NCI-H2081 (cell line): ENCODE measurements at places on chromosomes 1 and 21.

GRCh38 chr1:25040122-25040685 lies 110.1 kb upstream of the RUNX3 start:
- DNase-seq, result no peak

DNA sequence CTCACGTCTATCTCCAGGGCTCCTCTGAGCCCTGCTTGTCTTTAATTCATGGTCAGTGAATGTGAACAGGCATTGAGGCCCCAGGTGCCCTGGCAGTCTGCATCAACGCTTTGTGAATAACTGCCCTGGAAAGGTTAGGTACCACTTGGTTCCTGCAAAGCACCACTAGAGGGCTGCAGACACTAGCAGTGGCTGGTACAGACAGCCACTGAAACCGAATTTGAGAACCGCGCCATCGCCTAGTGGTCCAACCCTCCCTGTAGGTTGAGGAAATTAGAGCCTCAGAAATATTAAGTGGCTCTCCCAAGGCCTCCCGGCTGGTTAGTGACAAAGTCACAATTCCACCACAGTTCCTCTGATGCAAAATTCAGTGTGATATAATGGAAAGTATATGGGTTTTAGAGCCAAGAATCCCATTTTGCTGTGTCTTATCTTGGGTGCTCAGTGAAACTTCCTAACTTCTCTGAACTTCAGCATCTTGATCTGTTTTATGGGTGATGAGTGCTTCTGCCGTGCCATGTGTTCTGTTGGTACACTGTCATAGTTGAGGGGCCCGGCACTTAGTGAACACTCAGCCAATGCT lies 46.2 kb upstream of the BCL9 start:
- peak; percentile 85 for DNase-seq

GRCh38 chr1:30953685-30954084 lies 45.1 kb upstream of the SDC3 start:
- no peak for DNase-seq

GRCh38 chr1:214397497-214397896 lies 116.5 kb downstream of the SMYD2 start:
- DNase-seq, result no peak

DNA sequence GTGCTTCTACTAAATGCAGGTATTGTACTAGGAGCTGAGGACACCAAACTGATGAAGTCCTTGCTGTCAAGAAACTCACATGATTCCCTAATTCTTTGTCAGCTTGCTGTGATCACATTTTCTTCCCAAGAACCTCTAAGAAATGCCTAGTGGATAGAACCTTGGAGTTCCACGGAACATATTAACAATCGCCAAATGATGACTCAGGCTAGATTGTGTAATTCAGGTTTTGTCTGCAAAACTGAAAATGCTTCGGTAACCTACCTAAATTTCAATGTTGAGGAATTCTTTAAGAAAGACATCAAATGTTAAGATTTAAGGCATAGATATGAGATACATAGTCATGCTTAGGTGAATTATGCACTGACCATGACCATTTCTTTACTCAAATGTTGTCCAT lies 1.7 kb upstream of the GADD45A start:
- DNase-seq, result no peak

GRCh38 chr1:171267391-171267790 lies 19.1 kb downstream of the FMO1 start:
- no peak for DNase-seq

- peak; percentile 26 for DNase-seq
Observed at GRCh38 chr1:228781161-228781808, 46.0 kb downstream of the RHOU start.

- no peak for DNase-seq
Observed at GRCh38 chr1:9782897-9783296, 40.9 kb downstream of the CLSTN1 start.

GRCh38 chr1:59976194-59977074 lies 49.9 kb upstream of the CYP2J2 start:
- peak; percentile 63 for DNase-seq

DNA sequence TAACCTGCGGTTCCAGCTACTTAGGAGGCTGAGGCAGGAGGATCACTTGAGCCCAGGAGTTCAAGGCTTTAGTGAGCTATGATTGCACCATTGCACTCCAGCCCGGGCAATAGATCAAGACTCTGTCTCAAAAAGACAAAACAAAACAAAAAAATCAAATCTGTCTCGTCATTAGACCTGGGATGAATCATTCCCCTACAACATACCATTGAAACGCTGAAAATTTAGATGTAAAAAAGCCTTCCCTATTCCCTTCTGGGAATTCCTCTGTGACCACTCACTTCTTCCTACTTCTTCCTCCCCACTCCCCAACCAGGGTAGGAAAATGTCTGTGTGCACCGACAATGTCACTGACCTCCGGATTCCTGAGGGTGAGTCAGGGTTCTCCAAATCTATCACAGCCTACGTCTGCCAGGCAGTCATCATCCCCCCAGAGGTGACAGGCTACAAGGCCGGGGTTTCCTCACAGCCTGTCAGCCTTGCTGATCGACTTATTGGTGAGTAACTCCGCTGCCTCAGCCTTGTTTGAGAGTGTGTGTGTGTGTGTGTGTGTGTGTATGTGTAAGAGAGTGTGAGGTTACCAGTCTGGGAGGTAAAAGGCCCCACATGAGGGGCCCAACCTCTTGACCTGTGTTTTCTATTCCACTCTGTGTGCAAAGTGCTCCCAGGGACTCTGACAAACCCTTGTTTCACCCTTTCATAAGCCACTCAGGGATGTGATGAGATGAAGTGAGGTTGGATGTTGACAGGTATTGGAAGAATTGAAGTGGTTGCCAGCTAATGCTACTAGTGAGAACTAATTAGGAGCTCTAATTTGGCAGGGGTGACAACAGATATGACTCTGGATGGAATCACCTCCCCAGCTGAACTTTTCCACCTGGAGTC lies 16.3 kb upstream of the SARS1 start:
- no peak for DNase-seq

- DNase-seq, result no peak
Observed at GRCh38 chr1:202802998-202803932, 5.0 kb downstream of the KDM5B start.

DNA sequence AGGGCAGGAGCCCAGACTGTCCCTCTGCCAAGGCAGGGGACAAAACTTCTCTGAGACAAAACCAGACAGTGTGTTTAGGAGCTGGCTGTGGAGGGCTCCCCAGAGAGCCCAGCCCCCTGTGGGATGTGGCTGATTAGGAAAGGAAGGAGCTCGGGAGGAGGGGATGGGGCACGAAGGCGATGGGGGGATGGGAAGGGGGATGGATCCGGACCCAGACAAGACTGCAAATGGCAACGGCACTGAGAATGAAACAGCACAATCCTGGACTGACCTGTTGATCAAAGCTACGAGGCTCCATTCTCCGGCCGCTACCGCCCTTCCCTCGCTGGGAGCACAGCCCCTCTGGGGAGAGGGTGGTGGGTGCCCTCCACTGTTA lies 33.1 kb downstream of the FOXO6 start:
- DNase-seq, result no peak

DNA sequence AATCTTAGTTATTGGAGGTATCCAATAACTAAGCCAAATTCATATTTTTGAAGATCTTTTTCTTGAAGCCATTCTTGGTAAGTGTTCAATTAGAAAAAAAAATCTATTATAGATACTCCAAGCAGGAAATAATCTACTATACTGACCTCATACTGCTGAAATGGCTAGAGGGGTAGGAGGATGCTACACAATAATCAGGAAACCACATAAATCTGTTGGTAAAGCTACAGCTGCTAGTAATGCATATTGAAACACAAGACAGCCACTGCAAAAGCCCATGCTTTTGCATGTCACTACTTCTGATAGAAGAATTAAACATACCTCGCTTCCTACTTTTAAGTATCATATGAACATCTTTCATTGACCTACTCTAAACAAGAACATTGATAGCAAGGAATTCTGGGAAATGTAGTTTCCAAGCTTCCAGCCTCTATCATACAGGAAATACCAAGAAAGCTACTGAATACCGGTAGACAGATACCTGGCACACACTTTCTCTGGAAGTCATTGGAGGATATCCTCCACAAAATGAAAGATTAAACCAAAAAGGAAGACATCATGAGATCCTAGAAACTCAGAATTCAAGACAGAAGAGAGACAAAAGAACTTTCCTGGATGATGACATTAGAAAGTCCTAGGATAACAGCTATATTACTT lies 103.0 kb upstream of the VAV3 start:
- DNase-seq, result no peak

- DNase-seq, result no peak
Observed at GRCh38 chr21:45143855-45144254, 69.5 kb downstream of the ADARB1 start.

GRCh38 chr21:46207920-46208591 lies 20.5 kb downstream of the LSS start:
- no peak for DNase-seq

GRCh38 chr1:12203216-12204007 lies 26.4 kb upstream of the VPS13D start:
- DNase-seq, result no peak

- DNase-seq, result peak; percentile 1
Observed at GRCh38 chr21:33070998-33071769, 1.2 kb downstream of the OLIG1 start.

DNA sequence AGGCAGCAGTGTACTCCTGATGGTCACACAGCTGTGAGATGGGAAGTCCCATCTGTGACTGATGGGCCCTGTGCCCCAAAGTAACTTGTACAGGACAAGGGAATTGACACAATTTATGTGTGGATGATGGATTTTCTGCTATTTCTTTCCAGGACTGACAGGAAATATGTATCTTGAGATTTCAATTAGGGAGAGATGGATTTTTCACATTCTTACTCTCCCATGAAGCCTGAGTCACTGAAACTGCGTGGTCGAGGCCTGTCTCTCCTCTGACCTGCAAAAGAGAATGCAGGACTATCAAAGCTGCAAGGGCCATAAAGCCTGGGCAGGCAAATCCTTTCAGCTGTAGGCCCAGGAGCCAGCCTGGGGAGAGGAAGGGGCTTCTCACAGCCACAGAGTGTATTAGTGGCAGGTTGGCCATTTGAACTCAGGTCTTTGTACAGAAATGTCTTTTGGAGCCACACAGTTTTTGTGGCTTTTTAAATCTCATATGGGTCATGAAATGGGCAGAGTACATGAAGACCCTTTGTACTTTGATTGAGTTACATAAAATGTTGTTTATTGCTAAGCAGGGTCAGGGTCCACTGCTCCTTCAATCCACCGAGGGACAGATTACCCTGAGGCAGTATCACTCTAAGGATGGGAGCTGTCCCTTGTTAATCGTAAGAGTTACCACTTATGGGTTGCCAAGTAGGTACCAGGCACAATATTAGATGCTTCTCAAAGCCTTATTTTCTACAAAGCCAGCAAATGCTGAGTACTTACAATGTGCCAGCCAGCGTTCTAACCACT lies 14.8 kb downstream of the ALX3 start:
- DNase-seq, result no peak

DNA sequence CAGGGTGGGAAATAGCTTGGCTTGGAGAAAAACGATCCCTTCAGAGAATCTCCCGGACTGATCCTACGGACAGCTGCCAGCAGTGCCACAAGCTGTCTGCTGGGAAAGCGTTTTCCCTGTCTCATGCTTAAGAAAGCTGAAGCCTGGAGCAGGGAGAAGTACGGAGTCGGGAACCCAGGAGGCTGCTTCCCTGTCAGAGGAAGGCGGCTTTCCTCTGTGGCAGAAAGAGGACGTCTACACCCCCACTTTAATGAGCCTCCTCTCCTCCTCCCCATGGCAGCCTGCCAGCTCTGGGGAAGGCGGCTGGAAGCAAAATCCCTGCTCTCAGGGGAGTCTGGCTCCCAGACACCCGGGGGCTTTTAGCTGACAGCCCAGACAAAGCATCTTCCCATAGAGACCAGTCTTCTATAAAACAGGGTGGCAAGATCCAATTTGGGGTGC lies 7.3 kb downstream of the KIF21B start:
- peak; percentile 85 for DNase-seq

DNA sequence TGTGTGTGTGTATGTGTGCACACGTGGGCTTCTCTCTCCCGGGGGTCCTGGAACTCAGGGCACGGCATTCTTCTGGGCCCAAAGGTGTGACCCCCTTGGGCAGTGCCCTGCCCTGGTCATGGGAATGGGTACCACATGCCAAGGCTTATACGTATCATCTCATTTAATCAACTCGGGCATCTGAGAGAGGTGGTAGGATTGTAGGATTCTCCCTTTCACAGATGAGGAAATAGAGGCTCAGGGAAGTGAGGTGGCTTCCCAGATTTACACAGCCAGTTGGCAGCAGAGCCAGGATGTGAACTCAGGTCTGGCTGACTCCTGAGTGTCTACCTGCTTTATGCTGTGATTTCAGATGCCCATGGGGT lies 15.2 kb downstream of the MYOM3 start:
- DNase-seq, result no peak

- no peak for DNase-seq
Observed at GRCh38 chr1:100443811-100444571, 91.7 kb downstream of the CDC14A start.

- DNase-seq, result no peak
Observed at GRCh38 chr1:41674522-41674921, 190.0 kb upstream of the EDN2 start.

GRCh38 chr1:10338047-10338446 lies 60.8 kb upstream of the PGD start:
- DNase-seq, result peak; percentile 11

DNA sequence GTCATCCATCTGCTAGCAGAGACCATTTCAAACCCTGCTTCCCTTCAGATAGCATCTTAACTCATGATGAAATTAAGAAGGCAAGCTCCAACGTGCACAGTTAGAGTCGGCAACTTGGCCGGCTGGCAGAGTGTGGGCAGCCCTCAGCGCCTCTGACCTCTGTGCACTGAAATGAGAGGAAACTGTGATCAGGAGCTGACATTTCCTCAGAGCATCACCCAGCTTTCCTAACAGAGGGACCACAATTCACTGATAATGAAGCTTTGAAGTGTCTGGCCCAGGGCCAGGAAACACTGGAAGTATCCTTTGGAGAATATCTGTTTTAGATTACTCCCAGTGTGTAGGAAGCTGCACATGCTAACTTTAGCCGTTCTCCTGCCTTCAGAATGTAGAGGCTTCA lies 145.0 kb upstream of the ZC3H11B start:
- DNase-seq, result no peak

DNA sequence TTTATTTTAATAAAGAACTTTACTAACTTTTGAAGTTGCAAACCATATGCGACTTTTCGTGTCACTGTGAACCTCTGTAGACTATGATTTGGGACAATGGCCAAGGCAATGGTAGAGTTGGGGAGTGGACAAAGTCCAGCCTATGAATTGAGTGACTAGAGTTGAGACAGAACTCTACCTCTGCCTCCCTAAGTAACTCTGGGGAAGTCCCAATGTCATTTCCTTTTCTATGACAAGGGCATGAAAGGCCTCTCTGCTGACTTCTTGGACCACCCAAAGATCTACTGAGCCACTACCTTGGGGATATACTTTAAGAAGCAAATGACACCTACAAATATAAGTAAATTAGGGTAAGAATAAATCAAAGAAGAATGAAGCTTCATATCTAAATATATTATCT lies 19.3 kb downstream of the BEND5 start:
- DNase-seq, result no peak

- DNase-seq, result no peak
Observed at GRCh38 chr1:115023593-115023992, 6.0 kb upstream of the TSHB start.

- DNase-seq, result peak; percentile 93
Observed at GRCh38 chr1:232805269-232806185, at the start of gene MAP10. MAP10 (plus strand) TSS chr1:232805416; CDS start chr1:232805450, 34 bp downstream.
